Right renal pelvis (tissue), 4 donors: ENCODE measurements at places on chromosomes 1 and 21.

- peak; percentile 7 for DNase-seq
Measured at GRCh38 chr1:171743081-171743870, 1.4 kb upstream of the VAMP4 start.

DNA sequence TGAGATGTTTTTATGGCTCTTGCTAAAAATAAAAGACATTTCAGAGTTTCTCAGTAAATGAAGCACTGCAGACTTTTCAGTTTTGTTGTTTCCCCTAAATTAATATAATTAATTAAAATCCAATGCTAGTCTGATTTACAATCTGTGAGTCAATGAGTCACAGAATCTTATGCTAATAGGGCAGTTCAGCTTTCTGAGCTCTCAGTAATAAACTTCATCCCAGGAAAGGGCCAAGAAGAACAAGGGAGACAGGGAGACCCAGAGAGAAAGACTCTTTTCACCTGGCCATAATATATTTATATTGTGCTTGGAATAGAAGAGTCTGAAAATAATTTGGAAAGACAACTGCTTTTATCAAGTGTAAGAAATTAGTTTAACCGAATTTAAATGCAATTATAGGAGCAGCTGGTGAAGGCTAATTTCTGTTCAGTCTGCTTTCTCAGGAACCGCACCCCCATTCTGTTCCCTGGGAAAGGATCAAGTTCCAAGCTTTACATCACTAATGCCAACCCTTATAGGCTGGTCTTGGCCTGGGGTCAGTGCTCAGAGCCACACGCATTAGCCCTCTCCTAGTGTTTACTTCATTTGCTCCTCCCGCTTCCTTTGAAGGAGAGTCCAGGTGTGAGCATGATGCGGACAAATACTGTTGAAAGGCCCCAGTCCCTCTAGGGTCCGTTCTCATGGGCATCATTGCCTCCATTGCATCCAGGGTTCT is 145.6 kb downstream of the ZBTB18 start:
- no peak for DNase-seq

DNA sequence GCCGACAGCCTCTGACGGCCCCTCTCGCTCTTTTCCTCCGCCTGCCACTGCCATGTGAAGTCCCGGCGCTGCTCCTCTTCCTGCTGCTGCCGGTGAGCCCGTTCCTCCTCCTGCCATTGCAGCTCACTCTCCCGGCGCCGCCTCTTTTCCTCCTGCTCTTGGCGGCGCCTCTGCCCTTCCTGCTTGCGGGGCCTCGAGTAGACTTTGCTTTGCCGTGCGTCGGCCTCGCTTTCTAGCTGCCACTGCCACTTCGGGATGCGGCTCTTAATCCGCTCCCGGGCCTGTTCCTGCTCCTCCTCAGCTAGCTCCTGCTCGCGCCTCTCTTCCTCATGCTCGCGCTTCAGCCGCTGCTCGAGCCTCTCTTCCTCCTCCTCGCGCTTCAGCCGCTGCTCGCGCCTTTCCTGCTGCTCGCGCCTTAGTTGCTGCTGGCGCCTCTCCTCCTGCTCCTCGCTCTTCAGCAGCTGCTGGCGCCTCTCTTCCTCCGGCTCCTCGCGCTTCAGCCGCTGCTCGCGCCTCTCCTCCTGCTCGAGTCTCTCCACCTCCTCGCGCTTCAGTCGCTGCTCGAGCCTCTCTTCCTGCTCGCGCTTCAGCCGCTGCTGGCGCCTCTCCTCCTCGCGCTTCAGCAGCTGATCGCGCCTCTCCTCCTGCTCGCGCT is 4.3 kb downstream of the TCHH start:
- DNase-seq = no peak

GRCh38 chr1:224763126-224763775 is 147.1 kb downstream of the CNIH3 start:
- no peak for DNase-seq

DNA sequence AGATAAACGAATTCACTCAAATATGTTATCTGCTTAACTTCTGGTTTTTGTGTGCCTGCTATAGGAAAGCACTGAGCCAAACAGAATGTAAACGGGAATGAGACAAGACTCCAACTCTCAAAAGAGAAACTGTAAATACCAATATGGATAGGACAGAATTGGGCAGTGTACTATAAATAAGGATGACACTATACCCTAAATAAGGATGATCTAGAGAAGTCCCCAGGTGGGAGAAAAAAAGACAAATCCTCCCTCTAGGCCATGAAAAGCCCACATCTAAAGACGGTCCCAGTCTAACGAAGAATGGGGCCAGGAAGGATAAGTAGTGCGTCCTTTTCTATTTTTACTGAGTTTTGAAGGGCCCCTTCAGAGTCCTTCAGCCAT is 1.5 kb upstream of the GABPB2 start:
- DNase-seq = no peak

- DNase-seq = no peak
Measured at GRCh38 chr21:26529526-26529925, 43.6 kb downstream of the CYYR1 start.

- DNase-seq = peak; percentile 10
Measured at GRCh38 chr1:93845538-93846205, 33.3 kb downstream of the DNTTIP2 start.

DNA sequence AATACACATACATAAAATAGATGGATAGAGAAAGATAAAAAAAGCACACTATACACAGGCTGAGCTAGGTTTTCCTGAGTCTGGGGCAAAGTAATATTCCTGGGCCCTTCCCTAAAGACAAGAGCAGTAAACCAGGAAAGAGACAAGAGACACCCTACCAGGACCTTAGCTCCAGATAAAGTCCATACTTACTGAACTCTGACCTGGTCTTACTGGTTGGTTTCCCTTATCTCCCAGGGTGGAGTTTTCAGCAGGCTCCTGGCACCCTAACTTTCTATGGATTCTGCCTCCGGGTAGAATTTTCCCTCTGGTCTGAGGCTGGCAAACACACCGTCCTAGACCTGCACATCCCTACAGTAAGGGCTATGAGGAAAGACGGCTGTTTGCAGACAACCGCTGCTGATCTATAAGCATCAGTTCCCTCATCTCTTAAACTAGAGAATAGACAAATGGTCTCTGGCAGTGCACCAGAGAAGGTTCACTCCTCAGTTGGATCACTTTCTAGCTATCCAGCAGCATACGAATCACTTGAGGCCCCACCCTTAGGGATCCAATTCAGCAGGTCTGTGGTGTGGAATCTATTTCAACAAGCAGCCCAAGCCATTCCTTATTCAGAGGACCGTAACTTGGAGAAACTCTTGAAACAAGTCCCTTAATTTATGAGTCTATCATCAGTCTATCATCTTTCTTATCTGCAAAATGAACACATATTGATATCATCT is 52.0 kb downstream of the ARHGEF11 start:
- DNase-seq = no peak

DNA sequence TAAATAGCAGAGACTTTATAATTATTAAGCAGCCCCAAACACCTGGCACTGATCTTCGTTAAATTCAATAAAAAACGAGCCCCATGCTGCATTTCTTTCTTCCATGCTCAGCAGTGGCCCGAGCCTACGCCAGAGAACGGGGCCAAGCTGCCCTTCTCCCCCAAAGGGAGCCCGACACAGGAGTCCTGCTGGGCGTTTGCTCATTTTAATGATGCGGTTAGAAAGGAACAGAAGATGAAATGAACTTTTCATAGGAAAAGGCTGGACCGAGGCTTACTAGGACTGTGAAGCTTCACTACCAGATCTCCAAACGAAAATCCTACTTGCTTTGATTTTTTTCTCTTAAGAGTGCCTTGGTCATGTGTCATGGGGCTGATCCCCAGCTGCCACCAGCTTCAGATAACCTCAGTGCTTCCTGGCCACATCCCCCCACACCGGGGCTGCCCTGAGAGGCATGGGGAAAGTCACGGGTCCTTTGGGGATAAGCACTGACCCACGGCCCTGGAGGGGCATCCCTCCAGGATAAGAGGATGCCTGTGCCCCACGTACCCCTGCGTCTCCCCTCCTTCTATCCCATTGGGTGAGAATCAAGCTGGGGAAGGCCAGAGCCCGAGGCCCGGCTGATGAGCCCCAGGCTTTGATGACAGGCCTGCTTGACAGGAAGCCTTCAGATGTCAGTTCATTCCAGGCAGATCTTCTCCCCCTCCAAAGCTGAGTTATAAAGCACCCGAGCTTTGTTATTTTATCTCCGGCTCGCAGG is 34.2 kb downstream of the PGBD5 start:
- no peak for DNase-seq
